ENCODE measurements at places on chromosomes 1 and 21.

GRCh38 chr21:46081022-46081861, 16.7 kb upstream of the COL6A2 start:
- no peak for DNase-seq

DNA sequence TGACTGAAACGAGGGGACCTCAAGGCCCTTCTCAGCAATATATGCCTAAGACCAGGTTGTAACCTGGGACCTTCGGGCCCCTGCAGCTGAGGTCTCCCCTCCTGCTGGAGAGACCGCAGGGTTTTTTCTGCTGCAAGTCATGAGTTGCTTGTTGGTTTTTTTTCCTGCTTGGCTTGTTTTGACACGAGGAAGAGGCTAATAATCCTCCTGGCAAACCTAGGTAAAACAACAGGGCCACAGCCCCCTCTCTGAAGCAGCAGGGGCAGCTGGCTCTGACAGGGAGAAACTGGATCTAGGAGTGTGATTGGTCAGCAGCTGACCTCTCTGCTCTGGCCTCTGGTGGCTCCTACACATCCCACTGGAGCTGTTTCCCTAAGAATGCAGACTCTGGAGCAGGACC, 69.0 kb downstream of the CD34 start:
- no peak for DNase-seq

GRCh38 chr21:24280596-24280995, 1326.7 kb downstream of the MRPL39 start:
- DNase-seq, result no peak

GRCh38 chr1:36083635-36084496, at the start of gene TEKT2:
TSS of gene TEKT2 (plus strand) at chr1:36084094. CDS start at chr1:36084922, 828 bp downstream.
- peak; percentile 68 for DNase-seq

GRCh38 chr1:46599059-46599970, 4.8 kb downstream of the MKNK1 start:
- no peak for DNase-seq

GRCh38 chr1:22071511-22071910, 19.0 kb downstream of the CDC42 start:
- no peak for DNase-seq

- no peak for DNase-seq
Observed at GRCh38 chr1:233333086-233333485, 5.6 kb downstream of the MAP3K21 start.

GRCh38 chr1:217066794-217067193, 343.6 kb upstream of the ESRRG start:
- DNase-seq, result no peak

DNA sequence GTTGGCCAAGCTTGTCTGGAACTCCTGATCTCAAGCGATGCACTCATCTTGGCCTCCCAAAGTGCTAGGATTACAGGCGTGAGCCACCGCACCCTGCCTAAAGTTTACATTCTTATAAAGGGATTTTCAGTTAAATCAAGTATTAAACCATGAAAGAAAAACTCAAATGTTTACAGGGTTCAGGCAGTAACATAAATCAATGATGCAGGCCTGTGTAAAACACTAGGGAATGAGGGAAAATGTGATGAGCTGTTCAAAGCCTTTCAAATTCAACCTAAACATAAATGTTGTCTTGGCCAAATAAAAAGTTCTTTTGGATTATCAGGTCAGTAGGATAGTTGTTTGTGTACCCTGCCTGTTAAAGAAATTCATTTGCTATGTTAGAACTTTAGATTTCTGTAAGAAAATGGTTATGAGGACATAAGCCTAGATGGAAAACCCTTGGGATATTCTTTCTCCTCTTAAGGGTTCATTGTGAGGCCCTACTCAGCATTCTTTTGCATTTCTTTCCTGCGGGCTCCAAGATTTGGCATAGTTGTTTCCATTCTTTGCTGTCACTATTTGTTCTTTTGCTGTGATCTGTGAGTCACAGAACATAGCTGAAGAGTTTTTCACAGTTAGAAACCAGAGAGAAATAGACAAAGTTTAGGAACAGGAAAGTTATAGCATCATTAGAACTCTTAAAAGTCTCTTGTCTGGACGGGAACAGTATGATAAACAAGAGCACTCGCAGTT, 8.9 kb upstream of the ZRANB2 start:
- no peak for DNase-seq

GRCh38 chr1:86197206-86197855, 40.8 kb upstream of the COL24A1 start:
- no peak for DNase-seq

GRCh38 chr21:17699524-17700189, 87.0 kb upstream of the BTG3 start:
- DNase-seq, result no peak

- no peak for DNase-seq
Observed at GRCh38 chr21:42351626-42352440, 1.0 kb upstream of the TFF2 start.

DNA sequence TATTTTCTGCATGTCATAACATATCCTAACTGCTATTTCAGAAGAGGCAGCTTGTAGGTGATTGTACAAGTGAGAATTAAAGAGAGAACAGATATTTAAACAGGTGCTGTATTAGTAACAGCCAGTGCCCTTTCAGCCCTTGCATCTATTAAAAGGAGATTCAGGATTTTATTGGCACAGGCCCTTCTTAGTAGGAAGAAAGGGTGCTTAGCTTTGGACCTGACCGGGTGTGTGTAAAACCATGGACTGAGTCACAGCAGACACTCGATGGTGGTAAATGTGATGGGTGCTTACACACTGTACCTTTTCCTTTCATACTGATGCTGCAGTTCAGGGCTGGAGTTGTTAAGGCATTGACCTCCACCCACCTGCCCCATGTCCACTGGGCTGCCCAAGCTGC, 12.7 kb upstream of the CD101 start:
- no peak for DNase-seq

DNA sequence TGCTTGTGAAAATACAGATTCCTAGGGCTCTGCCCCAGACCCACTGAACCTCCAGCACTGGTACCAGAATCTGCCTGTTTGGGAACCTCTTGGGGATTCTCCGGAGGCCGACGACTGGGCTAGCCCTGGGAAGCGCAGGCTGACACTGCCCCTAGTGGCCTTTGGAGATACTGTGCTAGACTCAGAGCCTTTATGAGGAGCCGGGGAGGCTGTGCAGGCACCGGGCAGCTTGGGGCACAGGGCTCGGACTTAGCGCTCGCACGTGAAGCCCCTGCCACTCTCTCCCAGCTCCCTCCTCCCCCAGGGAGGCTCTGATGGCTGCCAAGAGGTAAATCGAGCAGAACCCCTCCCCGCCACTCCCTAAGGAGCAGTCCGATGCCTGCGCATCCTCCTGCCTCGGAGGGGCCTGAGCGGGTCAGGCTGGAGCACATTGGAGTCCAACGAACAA, 144.6 kb upstream of the TNR start:
- DNase-seq, result peak; percentile 67

DNA sequence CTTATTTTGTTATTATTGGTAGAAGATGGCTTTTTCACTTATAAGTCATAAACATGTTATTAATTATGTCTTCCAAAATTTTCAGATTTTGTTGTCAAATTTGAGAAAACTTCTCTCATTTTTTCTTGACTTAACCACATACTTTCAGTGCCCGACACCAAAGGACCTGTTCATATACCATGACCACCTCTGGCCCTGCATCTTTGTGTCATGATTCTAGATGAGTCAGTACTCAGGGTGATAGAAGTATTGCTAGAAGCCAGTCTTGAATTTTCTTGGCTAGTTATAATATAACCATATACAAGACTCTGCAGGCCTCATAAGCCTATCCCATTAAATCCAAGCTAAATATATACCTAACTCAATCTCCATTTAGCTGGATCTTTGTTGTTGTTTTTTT, 35.4 kb upstream of the DPH5 start:
- no peak for DNase-seq

GRCh38 chr1:24969596-24970398, 39.7 kb upstream of the RUNX3 start:
- DNase-seq, result no peak

DNA sequence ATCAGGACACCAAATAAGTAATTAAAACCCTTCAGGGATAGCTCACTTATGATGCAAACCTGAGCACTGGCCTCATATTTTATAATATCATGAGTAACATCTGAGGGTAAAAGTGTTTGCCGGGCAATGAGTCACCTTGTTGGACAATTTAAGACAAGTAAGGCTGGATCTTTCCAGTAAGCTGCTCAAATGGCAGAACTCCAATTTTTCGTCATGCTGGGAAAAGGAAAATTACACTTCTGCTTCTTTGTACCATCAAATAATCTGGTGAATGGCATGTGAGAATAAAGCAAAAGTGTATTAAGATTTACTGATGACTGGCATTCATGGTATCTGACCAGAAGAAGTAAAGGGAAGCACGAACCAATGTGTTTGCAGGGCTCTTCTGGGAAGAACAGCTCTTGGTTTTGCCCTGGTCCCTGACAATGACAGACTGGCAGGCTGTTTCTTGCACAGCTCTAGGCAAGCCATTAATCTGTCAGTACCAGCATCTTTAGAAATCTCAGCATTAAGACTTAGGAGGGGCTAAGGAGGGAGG, 392.2 kb downstream of the VAV3 start:
- DNase-seq, result no peak

DNA sequence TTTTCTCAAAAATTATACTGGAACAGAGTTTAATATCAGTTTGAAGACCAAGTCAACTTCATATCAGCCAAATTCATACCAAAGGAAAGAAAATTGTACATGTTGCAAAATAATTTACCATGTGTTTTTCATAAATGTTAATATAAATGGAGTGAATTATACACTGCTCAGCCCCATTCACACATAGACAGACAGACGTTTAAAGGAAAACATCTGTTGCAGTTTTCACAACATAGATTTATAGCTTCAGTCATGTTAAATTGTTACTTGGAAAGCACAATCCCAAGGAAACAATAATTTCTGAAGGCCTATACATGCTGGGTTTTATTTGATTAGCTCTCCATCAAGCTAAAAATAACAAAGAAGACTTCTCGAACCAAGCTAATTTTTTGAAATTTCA, 27.8 kb upstream of the HYI start:
- no peak for DNase-seq

- DNase-seq, result no peak
Observed at GRCh38 chr1:151222130-151222529, 23.8 kb downstream of the PIP5K1A start.

DNA sequence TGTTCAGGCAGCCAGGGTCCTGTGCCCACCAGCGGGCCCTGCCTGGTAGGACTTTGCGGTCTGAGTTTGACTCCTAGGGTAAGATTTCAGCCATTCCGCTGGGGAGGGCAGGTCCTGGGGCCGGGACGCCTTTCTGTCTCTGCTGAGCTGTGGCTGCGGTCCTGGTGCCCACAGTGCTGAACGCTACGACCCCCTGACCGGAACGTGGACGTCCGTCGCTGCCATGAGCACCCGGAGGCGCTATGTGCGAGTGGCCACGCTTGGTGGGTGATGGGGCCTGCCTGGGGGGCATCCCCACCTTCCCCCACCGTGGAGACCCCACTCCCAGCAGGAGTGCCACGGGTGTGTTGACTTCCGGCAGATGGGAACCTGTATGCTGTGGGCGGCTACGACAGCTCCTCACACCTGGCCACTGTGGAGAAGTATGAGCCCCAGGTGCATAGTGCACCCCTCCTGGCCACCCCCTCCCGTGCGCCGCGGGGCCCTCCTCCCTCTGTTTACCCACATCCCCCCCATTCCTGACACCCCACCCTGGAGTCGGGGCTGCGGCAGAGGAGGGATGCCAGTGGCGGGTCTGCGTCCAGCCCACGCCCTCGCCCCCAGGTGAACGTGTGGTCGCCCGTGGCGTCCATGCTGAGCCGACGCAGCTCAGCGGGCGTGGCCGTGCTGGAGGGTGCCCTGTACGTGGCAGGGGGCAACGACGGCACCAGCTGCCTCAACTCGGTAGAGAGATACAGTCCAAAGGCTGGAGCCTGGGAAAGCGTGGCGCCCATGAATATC, 2.3 kb upstream of the PLEKHN1 start:
- DNase-seq, result no peak

DNA sequence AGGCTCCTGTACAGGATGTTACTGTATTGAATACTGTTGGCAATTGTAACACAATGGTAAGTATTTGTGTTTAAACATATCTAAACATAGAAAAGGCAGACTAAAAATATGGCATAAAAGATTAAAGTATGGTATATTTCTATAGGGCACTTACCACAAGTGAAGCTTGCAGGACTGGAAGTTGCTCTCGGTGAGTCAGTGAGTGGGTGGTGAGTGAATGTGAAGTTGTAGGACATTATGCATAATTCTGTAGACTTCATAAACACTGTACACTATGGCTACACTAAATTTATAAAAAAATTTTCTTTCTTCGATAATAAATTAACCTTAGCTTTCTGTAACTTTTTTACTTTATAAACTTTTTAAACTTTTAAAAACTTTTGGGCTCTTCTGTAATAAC, 13.7 kb upstream of the TRIM62 start:
- no peak for DNase-seq

GRCh38 chr1:204680461-204680860, 5.1 kb downstream of the LRRN2 start:
- no peak for DNase-seq

GRCh38 chr1:33339413-33339812, 18.5 kb upstream of the A3GALT2 start:
- no peak for DNase-seq

DNA sequence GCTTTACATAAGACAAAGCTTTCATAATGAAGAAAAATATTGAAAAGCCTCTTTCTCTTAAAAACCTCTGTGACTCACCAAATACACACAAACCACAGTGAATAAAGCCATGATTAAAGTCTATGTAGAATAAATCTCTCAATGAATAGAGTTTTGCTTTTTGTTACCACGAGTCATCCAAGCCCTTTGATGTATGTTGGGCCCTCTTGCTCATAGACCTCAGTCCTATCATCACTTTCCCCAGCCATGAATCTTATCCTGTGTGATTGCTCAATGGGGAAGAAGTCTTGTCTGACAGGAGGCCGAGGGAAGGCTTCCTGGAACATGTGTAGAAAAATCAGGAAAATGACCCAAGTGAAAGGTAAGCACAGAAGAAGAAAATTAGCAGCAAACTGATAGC, 60.8 kb downstream of the NGF start:
- DNase-seq, result no peak

DNA sequence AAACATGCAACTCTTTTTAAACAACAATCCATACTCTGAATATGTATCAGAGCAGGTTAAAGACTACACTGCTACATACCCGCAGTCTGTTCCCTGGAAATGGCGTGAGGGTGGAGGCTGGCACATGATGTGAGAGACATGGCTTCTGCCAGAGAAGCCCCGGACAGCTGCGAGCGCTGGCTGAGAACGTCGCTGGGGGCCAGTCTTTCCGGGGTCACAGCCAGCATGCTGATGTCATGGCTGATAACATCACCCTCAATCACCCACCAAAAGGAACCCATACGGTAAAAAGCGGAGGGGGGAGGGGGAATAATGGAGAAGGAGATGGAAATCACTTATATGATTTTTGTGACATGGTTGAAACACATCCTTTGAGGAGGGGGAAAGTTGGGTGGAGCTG, 29.1 kb downstream of the C1orf198 start:
- DNase-seq, result no peak

GRCh38 chr1:234230414-234230862, 142.8 kb upstream of the COA6 start:
- no peak for DNase-seq

Measured in neural crest cell (in vitro differentiated cells).